ENCODE measurements at places on chromosomes 4 and X.

DNA sequence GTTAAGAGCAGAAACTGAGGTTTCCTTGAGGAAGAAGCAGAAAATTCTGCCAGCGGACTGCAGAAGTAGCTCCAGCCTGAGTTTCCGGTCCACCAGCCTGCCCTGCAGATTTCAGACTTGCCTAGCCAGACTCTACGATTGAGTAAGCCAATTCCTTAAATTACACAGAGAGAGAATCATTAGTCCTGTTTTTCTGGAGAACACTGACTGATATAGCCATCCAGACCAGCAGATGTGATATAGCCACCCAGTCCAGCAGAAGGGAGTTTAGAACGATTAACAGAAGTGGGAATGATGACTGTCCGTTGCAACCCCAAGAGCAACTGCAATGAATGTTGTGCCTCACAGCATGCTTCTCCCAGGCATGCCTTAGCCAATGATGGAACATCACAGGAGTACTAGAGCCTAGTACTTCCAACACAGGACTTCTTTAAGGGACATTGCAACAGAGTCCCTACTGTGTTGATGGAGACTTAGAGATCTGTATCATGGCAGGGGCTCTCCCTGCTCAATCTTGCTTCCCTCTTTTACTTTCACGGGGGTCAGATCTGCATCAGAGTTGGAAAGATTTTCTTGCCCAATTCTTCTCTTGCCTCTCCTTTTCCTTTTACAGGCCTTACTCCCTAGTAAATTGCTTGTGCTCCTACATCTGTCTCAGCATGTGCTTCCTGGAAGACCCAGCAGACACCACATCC lies 264.6 kb upstream of the CLNK start:
- H3K4me3 ChIP-seq: no peak overlapping the region
- no peaks in the 10 kb centered on the region for H3K4me1 ChIP-seq
- H3K36me3 ChIP-seq: no peaks in the 10 kb centered on the region
- DNase-seq: no peak
- H3K27me3 ChIP-seq: peaks cover 6% of the 10 kb centered on the region
- H3K27ac ChIP-seq: no peak overlapping the region

DNA sequence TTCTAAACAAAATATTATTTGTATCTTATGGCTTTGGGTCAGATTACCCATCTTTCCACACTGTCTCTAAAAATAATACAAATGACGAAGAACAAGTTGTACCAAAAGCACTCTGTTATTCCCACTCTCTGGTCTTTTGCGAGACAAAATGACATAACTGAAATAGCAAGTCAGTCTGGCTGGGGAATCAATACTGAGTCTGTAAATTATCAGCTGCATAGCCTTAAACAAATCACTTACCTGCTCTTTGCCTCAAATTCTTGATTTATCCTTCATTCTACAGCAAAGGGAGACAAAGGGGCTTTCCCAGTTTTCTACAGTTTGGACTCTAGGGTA lies 40.9 kb downstream of the SOWAHB start:
- H3K27me3 ChIP-seq: no peaks in the 10 kb centered on the region
- peak overlapping the region; percentile 59 for H3K27ac ChIP-seq
- no peaks in the 10 kb centered on the region for H3K36me3 ChIP-seq
- peaks cover 21% of the 10 kb centered on the region for H3K4me1 ChIP-seq
- DNase-seq: no peak

- DNase-seq: no peak
- H3K4me1 ChIP-seq: no peaks in the 10 kb centered on the region
- H3K4me3 ChIP-seq: no peak overlapping the region
- no peaks in the 10 kb centered on the region for H3K36me3 ChIP-seq
Measured at GRCh38 chrX:103361798-103362197, 5.5 kb downstream of the TCEAL9 start.

- H3K27ac ChIP-seq: no peak overlapping the region
- no peaks in the 10 kb centered on the region for H3K27me3 ChIP-seq
- no peak overlapping the region for H3K4me3 ChIP-seq
- no peak for DNase-seq
Measured at GRCh38 chr4:114272226-114272625, 292.8 kb upstream of the ARSJ start.
